ENCODE measurements at places on chromosomes 3 and 15.

DNA sequence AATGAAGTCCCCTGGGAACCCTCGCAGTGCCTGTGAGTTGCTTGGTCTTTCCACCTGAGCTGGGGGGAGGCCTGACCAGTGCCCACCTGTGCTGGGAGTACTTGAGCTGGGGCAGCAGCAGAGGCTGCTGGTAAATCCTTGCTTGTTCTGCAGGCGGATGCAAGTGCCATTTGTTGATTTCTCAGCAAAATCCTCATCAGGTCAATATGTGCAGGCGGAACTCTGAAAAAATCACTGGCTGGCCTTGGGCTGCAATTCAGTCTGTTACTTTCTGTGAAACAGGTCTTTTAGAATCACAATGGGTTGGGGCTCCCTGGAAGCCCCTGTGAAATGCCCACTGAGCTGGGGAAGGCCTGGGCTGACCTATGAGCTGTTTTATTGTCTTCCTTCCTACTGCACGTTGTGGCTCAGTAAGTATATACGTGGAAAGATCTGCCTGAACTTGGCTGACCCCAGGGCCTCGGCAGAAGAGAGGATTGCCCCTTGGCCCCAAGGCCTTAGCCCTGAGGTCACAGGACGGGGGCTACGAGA is 182.0 kb upstream of the RGMA start:
- no peak for DNase-seq

DNA sequence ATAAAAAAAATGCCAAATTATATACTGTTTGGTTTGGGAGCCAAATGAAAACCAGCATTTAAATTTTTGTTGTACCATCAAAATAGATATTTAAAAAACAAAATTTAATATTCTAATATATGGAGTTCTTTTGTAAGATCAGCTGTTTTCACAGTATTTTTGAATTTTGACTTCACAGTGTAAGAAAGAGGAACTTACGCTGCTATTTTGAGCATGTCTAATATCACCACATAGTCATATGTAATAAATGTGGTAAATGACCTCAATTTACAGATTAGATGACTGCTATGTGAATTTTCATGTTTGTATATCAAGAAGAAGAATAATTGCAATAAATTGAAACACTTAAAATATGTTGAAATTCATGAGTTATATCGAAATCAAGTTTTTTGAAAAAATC is 189.6 kb downstream of the ARRDC4 start:
- DNase-seq, result no peak

GRCh38 chr15:35963326-35963725 is 417.4 kb upstream of the DPH6 start:
- peak; percentile 61 for DNase-seq

- no peak for DNase-seq
Measured at GRCh38 chr15:73388256-73388781, 19.6 kb upstream of the HCN4 start.

DNA sequence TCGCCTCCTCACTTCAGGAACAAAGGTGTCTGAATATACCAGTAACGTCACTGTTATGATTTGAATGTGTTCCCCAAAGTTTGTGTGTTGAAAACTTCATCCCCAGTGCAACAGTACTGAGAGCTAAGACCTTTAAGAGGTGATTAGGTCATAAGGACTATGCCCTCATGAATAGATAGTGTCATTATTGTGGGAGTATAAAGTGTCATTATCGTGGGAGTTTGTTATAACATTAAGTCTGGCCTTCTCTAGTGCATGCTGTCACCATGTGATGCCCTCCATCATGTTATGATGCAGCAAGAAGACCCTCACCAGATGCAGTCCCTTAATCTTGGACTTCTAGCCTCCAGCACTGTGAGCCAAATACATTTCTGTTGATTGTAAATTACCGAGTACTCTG is 53.7 kb upstream of the TLE3 start:
- no peak for DNase-seq

DNA sequence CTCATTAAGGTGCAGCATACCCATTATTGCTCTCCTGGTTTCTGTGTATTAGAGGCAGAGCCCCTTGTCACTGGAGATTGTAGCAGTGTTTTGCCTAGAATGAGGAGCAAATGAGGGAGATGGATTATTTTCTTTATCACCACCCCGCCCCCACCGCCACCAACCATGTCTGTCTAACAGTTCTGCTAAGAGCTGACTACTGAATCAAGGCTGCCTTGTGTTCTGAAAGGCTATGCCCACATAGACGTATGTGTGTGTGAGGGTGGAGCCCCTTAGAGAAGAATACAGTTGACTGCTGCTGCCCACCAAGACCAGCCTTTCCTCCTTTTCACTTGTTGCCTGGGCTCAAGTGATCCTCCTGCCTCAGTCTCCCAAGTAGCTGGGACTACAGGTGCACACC is 47.4 kb downstream of the RAD54L2 start:
- DNase-seq, result peak; percentile 26

GRCh38 chr3:13866041-13866965 is 13.6 kb downstream of the WNT7A start:
- peak; percentile 18 for DNase-seq

- no peak for DNase-seq
Measured at GRCh38 chr15:81955382-81956062, 90.3 kb downstream of the MEX3B start.

GRCh38 chr3:140052771-140053702 is 118.1 kb downstream of the CLSTN2 start:
- DNase-seq, result peak; percentile 71

- DNase-seq, result peak; percentile 51
Measured at GRCh38 chr15:26970712-26971210, at the start of gene GABRG3. Gene GABRG3, plus strand, starts transcription at chr15:26971181.

DNA sequence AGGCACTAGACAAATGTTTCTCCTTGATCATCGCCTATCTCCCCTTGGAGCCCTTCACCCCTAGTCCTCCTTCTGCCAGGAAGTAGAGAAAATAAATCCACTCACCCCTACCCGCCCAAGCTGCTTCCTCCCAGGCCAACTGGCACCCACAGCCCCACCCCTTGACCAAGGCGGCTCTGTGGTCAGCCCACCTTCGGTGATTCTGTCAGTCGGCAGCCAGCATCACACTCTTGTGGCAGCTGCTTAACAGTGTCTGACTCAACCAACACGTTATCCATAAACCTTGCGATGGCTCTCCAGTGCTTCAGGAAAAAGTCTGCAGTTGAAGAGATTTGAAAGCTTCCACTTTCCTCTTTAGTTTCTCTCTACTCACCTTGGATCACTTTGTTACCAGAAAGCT is 7.6 kb downstream of the SHF start:
- no peak for DNase-seq

- no peak for DNase-seq
Measured at GRCh38 chr3:127171320-127171719, 21.6 kb upstream of the PRR23E start.

- no peak for DNase-seq
Measured at GRCh38 chr3:183845608-183846288, 20.4 kb upstream of the MAP6D1 start.

GRCh38 chr3:132145833-132146232 is 111.0 kb upstream of the CPNE4 start:
- DNase-seq, result no peak

DNA sequence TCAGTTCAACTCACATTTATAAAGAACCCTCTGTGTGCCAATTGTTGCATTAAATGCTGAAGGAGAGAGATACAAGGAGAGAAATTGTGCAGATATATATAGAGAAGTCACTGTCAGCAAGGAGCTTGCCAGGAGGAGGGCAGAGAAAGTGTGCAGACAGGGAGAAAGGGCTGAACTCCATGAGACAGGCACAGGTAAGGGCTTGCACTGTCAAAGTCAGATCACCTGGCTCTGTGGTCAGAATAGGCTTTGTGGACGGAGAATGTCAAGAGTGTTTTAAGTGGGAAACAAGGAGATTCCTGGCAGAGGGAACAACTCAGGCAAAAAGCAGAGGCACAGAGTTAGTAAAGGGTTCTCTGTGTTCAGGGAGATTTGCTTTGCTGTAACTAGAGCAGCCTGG is 303.0 kb upstream of the TPRG1 start:
- DNase-seq, result no peak

- peak; percentile 76 for DNase-seq
Measured at GRCh38 chr15:81813215-81813614, 232.6 kb downstream of the MEX3B start.

DNA sequence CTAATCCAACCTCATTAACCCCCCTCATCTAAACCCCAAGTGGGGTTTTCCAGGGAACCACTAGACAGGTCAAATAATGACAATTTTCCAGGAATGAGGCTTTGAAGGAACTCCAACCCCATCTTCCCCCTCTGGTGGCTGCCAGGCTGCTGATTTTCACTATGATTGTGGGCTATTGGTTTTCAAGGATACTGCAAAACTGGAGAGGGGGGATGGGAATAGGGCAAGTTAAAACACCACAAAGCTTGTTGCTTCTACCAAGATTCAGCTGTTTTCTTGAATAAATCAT is 10.4 kb upstream of the ZNF662 start:
- peak; percentile 8 for DNase-seq

GRCh38 chr15:65968511-65968910 is 99.2 kb downstream of the RAB11A start:
- no peak for DNase-seq

- no peak for DNase-seq
Measured at GRCh38 chr3:63706321-63707085, 54.0 kb downstream of the SNTN start.

DNA sequence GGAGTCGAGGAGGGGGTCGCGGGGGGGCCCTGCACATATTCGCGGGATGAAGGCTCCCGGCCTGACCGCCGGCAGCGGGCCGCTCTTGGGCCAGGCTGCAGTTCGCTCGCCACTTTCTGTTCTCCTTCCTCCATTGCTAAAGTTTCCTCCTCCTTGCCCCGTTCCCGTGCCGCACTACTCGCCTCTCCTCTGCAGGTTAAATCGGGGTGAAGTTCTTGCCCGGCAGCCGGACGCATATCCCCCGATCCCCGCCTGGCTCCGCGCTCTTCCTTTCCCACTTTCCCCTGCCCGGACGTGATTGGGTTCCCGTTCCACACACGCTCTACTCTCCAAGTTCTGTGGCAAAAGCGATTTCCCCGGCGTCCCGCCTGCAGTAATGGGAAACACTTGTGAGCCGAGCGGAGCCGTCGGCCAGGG is 556 bp downstream of the CRYBG3 start:
- DNase-seq, result peak; percentile 65

DNA sequence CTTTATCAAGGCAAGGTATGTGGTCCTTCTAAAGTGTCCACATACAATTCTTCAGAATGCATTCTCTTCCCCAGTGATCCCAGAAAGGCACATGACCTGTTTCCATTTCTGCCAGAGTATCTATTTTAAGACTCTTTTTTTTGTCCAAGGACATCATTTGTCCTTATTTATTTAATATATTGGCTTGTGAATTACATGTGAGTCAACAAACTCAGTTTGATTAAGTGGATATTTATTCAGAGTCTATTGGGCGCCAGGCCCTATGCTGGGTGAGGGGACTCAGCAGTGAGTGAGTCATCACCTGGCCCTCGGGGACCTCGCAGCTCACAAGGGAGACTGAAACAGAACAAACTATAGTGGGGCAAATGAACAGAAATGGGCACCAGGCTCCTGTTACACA is 136.8 kb downstream of the SNRK start:
- DNase-seq, result peak; percentile 44

GRCh38 chr15:63093486-63094205 is 28.0 kb upstream of the LACTB start:
- peak; percentile 86 for DNase-seq

DNA sequence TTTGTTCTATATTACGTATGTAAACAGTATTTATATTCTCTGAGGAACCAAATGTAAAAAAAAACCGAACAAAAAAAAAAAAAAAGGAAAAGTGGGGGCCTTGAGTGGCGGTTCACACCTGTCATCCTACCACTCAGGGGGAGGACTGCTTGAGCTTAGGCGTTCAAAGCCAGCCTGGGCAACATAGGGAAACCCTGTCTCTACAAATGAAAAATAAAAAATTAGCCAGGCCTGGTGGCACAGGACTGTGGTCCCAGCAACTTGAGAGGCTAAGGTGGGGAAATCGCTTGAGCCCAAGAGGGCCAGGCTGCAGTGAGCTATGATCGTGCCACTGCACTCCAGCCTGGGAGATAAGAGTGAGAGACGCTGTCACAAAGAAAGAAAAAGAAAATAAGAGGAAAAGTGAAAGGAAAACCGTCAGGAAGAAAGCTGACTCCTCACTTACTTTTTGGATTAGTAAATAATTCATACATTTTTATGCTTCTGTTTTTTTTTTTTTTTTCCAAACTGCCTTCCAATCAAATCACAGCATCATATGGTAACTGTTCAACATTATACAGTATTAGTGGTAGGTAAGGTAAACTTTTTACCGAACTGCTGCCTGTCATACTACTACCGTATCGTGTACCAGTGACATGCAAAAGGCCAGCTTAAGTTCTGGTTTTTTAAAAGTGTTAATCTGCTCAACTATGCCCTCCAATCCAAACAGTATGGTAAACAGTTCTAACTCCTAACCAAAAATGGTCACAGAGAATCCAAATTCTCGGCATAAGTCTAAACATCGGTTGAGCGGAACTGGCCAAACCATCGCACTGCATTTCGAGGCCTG is 1.2 kb downstream of the PHC3 start:
- peak; percentile 28 for DNase-seq

DNA sequence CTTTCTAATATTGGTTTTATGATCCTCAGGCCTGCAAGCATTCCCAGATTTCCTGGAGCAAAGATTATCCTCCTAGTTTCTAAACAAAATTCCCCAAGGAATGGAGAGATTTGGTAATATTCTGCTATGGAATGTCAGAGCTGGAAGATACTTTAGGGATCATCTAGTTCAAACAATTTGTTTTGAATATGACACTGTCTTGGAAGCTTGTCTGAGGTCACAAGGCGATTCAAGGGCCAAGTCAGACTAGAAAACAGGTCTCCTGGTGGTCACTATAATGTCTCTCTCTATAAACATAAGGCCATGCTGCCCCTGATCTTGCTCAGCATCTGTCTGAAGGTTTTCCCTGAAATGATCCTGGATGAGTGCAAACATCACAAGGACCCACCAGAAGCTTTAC is 143.4 kb upstream of the BCL6 start:
- no peak for DNase-seq

DNA sequence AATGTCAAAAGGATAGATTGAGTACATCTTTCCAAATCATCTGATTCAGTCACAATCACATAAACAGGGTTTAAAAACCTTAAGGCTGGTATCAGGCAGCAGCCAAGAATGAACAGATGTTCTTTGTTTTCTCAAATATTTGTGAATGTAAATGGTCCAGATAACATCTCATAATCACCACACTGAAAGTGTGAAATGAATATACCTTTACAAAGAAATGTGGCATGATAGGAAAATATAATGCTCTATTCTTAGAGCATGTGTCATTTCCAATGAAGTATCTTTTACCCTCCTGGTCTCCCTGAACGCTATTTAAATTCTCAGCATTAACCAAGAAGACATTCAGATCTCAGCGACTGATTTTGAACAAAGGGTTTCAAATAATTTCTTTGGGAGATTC is 8.8 kb upstream of the ACTC1 start:
- peak; percentile 86 for DNase-seq

GRCh38 chr3:89690646-89691045 is 583.2 kb downstream of the EPHA3 start:
- DNase-seq, result peak; percentile 72
